ENCODE measurements at places on chromosomes 3 and 15.

GRCh38 chr3:154074966-154075365 is 46.2 kb upstream of the ARHGEF26 start:
- no peak for DNase-seq

DNA sequence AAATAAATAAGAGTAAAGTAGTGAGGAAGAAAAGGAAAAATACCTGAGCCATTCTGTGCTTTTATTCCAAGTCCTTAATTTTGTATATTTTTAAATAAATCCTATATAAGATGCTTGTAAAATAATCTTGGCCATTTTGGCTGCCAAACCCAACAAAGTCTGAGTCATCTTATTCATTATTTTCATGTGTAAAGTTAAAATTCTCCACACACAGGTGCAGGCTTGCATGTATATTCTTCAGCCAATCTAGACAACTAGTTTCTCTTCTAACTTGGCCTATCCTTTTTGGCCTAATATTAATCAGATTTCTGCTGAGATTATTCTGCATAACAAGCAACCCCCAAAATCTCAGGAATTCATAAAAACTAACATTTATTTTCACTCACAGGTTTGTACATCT is 189.8 kb upstream of the ATP11B start:
- DNase-seq, result no peak

- no peak for DNase-seq
These were observed 141.7 kb upstream of the GPR149 start for GRCh38 chr3:154571553-154572226.

DNA sequence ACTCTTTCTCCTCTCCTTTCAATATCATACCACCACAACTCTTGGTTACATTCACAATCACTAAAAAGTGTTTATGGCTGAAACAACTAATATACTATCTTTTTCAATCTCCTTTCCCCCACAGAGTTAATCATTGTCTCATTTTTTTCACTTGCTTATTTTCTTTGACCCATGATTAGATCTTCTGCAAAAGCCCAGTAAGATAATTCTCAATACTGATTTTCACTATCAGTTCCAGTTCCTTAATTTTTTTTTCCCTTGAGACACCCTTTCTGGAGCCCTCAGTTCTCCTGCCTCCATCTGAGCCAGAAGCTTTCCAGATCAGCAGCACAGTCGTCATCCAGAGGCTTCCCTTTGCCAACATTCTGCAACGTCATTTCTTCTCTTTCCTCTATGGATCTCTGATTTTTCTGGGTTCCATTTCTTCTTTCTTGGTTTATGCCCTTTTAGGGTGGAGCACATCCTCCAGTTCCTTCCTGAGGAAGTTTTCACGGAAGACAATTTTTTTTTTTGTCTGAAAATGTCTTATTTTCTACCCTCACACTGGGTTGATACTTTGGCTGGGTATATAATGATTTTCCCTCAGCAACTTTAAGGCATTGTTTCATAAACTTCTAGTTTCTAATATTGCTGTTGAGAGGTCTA is 88.7 kb upstream of the C15orf39 start:
- no peak for DNase-seq

DNA sequence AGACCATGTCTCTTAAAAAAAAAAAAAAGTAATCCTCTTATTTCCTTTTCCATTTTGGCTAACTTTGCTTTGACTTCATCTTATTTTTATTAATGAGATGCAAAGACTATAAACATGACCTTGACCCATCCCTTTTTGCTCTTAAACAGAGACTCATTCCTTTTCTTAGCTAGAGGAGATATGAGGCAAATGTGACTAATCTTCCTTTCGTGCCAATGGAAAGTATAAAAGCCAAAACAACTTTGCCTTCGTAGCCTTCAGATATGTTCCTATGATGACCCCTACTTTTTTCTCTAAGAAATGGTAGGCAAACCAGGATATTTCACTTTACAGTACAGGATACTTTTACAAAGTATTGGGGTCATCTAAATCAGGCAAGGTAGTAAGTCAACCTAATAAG is 36.9 kb upstream of the GOLGB1 start:
- no peak for DNase-seq

DNA sequence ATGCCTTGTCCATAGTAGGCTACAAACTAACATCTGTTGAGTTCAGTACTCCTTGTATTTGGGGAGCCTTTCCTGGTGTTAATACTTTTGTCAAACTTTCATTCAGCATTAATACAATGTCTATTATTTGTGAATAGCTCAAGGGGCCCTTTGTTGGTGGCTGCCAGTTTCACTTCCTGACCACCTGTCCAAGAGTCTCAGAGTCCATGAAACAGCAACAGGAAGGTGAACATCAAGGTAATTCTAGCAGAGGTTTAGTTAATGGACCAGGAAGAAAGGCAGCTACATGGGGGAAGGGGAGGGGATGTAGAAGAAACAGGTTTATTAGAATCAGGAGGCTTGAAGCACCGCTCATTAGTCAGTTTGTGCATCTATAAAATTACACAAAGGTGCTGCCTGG is 386.9 kb downstream of the PDCD6IP start:
- no peak for DNase-seq
